HFF-Myc (cell line): ENCODE measurements at places on chromosomes 5 and 9.

DNA sequence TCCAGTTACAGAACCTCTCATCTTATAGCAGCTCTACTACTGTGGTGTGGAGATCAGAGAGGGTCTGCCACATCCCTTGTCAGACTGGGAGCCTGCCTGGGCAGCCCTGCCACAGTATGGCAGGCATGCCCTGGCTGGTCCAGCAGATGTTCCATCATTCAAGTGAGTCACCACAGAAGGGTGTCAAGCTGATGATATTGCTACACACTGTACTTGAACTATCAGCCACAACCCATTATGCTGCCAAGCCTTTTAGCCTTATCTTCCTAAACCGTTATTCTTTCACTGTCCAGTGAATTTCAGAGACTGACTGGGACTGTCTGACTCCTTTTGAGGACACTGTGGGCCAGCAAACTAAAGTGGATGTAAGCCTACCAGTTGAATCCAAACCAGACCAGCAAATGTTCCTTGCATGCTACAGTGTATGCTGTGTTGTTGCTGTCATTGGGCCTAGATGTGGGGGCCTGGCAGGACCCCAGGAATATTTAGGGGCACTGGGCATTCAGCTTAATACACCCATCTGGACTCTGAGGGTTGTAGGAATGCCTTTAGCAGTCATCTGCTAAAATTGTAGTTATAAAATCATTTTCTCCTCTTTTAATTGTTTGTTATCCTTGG, 202.6 kb downstream of the NR3C1 start:
- DNase-seq: peak; percentile 50

DNA sequence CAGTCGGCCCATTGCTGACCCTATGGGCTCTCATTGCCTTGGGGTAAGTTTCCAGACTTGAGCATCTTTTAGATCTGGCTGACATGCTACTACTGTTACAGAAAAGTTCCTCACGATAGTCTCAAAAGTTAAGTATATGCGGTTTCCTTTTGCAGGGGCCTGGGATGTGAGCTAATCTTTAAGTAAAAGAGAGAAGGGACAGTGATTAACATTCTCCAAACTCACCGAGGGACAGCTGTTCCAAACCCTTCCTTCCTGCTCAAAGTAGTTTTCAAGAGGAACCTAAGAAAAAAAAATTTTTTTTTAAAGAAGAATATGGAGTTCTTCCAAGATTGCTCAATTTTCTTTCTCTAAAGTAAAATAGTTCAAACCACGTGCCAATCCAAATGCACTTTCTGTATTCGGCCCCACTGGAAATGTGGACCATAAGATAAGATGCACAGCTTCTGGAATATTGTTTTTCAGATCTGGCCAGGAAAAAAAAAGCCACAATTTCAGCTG, 168.0 kb upstream of the SPRY4 start:
- no peak for DNase-seq

DNA sequence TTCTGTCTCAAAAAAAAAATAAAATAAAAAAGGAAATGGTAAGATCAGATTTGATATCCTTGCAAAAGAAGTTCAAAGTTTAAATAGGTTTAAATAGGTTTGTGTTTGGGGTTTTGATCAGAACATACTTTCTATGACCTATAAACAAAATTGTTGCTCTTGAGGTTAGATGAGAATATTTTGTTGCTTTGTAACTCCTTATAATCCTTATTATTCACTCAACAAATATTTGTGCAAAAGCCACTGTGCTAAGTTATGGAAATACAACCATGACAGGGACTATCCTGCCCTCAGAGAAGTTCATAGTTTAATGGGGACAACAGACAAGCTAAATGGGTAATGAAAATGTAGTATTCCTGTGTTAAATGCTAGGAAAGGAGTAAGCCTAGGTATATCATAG, 71.5 kb downstream of the INVS start:
- DNase-seq: no peak

DNA sequence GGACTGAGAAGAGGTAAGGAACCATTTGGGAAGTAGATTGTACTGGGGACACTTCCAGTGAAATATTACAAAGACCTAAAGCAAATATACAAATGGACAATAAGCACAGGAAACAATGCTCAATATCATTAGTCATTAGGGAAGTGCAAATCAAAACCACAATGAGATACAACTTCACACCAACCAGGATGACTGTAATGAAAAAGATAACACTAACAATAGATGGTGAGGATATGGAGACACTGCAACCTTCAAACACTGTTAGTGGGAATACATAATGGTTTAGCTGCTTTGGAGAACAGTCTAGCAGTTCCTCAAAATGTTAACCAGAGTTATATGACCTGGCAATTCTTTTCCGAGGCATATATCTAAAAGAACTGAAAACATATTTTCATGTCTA, 149.7 kb downstream of the TRPM3 start:
- DNase-seq: no peak

DNA sequence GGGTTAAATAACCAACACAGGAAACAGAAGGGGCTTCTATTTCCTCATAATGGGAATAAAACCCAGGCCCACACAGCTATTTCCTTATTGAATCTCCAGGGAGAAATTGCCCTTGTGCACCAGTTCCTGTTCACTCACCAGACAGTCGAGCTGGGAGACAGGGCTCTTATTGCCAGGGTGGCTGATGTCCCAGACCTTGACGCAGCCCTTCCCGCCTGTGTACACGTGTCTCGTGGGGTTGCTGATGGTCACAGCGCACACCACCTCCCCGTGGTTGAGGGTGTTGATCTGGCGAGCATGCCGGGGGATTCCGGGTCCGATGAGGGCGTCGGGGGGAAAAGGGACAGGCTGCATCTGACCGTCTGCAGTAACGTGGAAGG, 96.5 kb downstream of the TLE1 start:
- DNase-seq: no peak
